Amniotic epithelial cell (primary cell): ENCODE measurements at places on chromosomes 1 and 21.

DNA sequence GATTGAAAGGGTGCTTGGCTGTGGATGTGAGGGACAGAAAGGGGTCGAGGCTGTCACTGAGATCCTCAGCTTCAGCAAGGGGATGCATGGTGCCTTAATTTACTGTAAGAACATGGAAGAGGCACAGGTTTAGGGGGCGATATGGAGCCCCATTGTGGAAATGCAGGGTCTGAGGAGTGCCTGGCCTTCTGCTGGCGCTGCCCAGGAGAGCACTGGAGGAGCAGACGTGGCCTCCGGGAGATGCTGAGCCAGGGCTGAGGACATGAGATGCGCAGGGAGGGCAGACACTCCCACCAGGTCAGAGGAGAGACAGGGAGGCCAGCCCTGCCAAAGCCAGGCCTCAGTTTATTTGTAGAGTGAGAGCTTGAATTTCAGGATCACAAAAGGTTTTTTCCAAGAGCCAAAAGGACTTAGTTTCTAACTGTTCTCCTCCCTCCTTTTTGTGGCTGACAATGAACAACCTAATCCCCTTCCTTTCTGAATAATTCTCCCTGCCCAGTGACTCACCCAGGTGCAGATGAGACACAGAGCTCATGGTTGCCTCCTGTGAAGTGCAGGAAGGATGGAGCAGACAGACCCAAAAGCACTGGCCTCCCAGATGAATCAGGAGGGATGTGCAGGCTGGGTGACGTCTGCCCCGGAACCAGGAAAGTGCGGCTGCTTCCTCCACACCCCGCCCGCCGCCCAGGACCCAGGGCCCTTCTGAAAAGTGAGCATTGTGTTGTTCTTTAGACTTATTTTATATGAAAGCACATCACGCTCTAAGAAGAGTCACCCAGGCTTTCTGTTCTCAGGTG is 73.0 kb upstream of the TMPRSS2 start:
- DNase-seq: no peak

DNA sequence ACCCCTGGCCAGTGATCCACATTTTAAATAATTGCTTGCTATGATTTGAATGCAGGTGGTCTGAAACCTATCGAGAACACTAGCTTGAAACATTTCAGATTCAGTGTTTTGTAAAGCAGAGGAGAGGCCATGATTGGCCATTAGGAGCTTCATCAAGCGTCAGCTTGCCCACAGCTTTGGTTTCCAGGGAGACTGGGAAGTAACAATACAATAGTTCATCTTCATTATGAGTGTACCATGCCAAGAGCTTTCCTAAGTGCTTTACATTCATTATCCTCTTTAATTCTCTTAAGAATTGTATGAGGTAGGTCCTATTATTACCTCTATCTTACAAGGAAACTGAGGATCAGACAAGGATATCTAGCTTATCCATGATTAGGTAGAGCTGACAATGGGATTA is 27.7 kb upstream of the ATP5PO start:
- no peak for DNase-seq

DNA sequence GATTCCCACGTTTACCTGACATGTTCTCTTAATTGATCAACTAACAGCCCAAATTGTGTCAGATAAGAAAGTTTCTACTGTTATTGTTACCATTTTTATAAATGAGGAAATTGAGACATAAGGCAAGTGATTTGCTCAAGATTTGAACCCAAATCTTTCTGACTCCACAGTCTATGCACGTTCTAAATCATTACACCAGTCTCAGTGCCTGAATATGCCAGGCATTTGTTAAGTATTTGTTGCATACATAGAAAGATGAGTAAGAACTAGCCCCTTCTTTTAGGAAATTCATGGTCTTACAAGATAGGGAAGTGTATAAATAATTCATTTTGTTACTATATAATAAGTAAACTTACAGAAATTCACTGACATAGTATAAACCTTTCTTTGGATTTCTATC is 7.1 kb upstream of the CD101 start:
- no peak for DNase-seq

- peak; percentile 69 for DNase-seq
Observed at GRCh38 chr1:41495210-41495948, 10.9 kb upstream of the EDN2 start.

GRCh38 chr1:87329051-87329525 is 408 bp downstream of the LMO4 start:
- peak; percentile 38 for DNase-seq

DNA sequence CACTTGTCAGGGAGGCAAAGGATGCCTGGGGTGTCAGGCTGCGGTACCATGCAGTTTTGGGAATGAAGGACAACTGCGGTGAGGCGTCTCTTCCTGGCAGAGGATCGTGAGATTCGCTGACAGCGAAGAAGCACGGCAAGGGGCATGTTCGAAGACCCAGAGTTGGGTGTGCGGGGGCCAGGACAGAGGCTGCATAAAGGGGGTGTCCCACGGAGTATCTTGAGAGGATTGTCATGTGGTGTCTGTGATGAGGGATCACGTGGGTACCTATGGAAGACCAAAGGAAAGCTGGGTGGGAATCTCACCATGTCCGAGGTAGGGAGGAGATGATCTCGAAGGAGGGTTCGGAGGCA is 372 bp downstream of the SLC25A44 start:
- DNase-seq: no peak

GRCh38 chr1:37410815-37411214 is 63.6 kb upstream of the ZC3H12A start:
- peak; percentile 22 for DNase-seq
